Osteocyte (in vitro differentiated cells): ENCODE measurements at places on chromosomes 3 and 15. TPM values are rescaled to one million over a fixed set of nuclear protein-coding genes. Genes with fewer than 3 reads are reported as not detected.

DNA sequence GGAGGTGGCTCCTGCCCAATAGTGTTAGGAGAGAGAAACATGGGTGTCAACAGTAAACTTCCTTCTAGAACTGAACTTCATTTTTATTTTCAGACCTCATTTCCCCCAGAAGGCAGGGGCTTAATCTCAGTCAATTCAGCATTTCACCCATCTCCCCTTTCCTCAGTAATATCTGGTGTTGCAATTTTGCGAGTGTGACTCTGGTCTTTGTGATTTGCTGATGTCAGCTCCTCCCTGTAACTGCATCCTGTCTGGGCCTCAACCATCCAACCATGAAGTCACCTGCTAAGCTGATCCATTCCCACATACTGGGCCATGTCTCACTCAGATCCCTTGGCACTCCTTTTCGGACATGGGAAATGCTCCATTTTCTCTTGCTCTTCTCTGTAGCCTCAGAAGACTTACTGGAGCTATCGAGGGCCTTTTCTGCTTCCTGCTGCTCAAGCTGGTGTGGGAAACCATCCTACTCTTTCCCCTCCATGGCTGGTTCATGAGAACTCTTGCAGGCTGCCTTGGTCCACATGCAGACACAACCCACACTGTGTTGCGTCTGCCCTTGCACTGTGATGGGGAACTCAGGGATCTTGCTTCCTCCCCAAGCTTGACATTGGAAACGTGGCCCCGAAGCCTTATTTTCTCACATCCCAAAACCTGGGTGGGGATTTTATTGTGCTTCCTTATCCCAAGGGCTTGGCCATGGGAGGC lies 24.6 kb downstream of the CCR4 start:
- H3K36me3 ChIP-seq: no peaks in the 10 kb centered on the region
- DNase-seq: no peak
- no peak overlapping the region for H3K4me3 ChIP-seq
- H3K27me3 ChIP-seq: peaks cover 21% of the 10 kb centered on the region

GRCh38 chr15:71325481-71325880 lies 210.2 kb downstream of the THSD4 start:
- H3K4me1 ChIP-seq: peaks cover 27% of the 10 kb centered on the region
- no peak overlapping the region for H3K4me3 ChIP-seq
- no peaks in the 10 kb centered on the region for H3K36me3 ChIP-seq
- no peak for DNase-seq
- H3K27ac ChIP-seq: no peak overlapping the region

GRCh38 chr3:39148435-39149058 lies 4.8 kb downstream of the CSRNP1 start:
- H3K4me3 ChIP-seq: peak overlapping the region; percentile 70
- peak overlapping the region; percentile 99 for H3K27ac ChIP-seq
- DNase-seq: no peak
- no peaks in the 10 kb centered on the region for H3K27me3 ChIP-seq
- H3K36me3 ChIP-seq: peaks cover 20% of the 10 kb centered on the region

DNA sequence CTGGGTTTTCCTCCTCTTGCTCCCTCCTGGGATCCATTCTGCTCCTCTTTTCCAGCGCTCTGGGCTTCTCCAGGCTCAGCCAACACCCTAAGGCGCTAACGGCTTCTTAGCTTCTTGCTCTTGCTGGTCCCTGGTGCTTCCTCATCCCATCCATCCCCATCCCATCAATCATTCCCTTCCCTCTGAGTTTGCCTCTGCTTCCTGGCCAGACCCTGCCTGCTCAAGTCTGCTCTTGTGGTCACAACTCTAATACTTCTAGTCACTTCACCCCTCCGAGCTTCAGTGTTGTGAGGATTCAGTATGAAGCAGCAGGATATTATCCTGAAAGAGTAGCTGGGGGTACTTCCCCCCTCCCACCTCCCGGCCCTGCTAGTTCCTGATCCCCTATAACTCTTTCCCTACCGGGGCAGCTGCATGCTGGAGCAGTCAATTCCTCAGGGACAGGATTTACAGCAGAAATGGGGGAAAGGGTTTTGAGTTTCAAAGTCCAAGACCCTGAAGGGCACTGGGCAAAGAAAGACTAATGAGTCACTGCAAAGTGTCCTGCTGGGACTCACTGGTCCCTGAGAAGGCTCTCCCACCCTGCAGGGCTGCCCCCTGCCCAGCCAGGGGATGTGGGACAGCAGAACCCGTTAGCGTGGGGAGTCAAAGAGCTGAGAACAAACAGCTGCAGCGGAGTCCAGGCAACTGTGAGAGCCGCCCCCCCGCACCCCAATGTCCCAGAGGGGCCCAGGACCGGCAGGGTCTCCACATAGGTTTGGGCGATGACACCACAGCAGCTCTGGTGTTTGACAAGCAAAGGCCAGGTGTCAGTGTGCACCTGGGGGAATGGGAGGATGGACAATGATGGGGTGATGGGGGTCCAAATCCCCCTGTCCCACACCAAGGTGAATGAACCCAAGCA lies 2.3 kb upstream of the SYNM start:
- DNase-seq: no peak
- H3K4me1 ChIP-seq: peaks cover 14% of the 10 kb centered on the region
- H3K36me3 ChIP-seq: no peaks in the 10 kb centered on the region
- peaks cover 11% of the 10 kb centered on the region for H3K27me3 ChIP-seq

- no peak overlapping the region for H3K27ac ChIP-seq
- DNase-seq: no peak
- peaks cover 23% of the 10 kb centered on the region for H3K27me3 ChIP-seq
- no peak overlapping the region for H3K4me3 ChIP-seq
Observed at GRCh38 chr15:31317421-31318327, 9.0 kb upstream of the KLF13 start.

NANOGP8 gene
- total RNA-seq: 0.54 TPM in 1 of 2 replicates, not detected in the other

GOLGA6B gene
- total RNA-seq: not detected in 2 replicates

FBXW12 gene
- not detected in 2 replicates for total RNA-seq
